ENCODE measurements at places on chromosomes 7 and 10.

DNA sequence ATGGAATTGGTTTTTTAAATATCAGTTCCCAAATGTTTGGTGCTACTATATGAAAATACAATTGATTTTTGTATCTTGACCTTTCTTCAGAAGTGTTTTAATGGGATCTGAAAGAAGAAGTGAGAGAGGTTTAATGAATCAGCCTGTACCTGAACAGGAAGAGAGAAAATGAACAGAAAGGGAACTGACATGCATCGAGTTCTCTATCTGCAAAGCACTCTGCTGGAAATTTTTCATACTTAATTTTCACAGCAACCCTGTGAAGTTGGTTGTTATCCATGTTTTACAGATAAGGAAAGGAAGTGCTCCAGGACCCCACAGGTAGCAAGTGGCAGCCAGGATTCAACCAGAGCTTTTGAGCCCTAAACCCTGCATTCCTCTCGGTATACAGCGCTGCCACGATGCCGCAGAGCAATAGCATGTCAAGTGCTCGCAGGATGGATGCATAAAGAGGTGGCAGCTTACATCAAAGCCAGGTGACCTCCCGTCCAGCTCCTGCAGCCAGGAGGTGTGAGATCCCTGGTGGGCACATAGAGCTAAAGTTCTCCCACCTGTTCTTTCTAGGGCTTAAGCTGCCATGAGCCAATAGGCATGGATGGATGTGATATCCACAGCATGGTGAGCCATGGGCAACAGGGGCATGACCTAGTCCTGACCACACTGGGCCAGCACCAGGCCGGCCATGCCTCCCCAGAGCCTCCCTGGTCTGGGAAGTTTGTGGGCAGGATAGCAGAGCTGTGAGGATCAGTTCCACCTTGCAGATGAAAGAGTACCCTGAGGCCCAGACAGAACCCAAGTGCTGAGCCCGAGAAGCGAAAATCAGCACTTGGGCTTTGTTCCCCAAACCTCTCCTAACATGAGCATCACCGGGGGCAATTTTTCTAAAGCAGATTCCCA lies 57.2 kb downstream of the CALML3 start:
- no peak for DNase-seq

DNA sequence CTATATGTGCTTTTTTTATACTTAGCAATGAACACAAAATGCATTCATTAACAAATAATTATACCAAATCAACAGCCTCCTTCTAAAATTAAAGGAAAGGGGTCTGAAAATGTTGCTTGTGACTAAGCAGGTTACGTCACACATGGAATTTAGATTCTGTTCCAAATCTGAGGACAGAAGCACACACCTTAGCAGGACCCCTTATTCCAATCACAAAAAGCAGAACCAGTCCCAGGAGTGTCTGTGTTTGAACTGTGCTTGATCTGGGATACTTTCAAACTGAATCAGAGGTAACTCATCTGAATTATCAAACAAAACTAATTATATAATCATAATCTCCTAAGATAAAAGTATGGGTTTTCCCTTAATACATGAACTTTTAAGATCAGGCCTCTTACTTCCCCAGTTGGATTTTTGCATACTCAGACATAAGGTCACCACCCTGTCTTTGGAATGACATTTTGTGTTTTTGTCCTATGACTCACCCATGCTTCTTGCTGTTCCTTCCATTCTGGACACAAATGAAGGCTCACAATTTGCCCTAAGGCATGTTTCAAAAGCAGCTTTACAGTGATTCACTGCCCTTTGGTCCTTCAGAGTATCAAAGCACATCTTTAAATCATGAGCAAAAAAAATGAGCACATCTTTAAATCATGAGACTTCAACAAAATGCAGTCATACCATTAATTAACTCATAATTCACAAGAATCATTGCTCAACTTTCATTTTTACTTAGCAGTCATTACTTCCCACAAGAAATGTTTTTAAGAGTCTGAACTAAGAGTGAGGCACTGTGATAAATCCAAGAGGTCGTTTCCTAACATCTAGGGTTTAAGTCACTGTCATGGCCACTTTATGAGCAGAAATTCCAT lies 35.5 kb downstream of the SEMA3C start:
- no peak for DNase-seq

DNA sequence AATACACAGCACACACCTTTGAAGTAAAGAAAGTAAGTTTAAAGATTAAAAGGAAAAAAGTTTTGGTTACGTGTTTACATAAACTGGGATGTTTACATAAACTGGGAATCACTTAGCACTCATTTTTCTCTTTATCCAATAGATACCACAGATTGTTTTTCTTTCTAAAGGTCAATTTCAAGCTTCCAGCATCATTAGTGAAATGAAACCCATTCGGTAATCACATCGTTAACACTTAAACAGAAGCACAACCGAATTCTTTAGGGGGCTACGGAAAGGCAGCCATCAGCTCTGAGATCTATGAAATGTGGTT lies 1.1 kb downstream of the ODAD2 start:
- no peak for DNase-seq

DNA sequence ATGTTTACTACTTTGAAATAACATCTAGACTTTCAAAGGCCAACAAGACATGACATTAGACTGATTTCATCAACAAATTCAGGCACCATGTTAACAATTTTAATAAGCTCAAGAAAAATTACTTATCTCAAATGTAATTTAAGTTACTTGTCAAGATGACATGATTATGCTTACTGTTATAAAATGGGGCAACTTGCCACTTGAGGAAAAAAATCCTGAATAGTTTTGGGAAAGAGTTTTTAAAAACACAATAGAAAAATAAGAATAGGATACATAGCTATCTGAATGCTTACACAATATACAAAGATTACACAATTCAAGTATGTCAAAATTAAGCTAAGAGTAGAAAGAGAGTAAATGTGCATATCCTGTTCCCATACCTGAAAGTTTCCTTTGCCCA lies 85.4 kb downstream of the RNF32 start:
- no peak for DNase-seq

DNA sequence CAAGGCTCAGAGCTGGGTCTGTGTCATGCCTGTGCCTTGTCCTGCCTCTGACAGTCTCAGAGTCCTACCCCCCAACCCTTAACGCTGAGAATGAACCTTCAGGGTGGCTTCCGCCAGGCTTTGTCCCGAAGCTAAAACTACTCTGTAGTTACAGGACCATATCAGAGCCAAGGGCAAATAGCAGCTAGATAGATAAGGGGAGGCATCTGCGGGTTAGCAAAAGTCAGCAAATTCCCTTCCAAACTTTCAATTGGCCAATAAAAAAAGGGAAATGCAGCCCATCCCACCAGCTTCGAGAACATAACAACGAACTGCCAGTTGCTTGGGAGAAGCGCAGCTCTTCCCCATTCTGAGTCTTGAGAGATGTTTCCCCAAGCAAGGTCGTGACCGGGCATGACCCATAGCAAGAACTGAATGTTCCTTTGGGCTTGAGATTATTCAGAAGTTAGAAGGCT lies 17.7 kb downstream of the CCL24 start:
- no peak for DNase-seq

DNA sequence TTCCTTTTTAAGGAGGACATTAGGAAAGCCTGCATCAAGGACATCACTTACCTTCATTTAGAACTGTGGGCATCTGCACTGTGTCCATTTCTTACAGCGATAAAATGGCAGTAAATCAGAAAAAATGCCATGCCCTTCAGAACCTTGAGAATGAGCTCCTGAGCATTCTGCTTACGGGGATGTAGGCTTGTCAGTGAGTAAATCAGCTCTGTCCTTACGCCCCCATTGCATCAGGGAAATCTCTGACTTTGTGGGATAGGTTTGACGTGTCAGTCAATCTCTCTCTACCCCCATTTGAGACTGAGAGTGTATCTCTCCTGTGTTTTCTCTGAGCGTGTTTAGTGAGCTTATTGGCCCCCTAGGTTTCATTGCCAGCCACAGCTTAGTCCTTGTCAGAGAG lies 837.1 kb downstream of the LRMDA start:
- no peak for DNase-seq

GRCh38 chr10:87925570-87925969 lies 62.1 kb downstream of the PTEN start:
- peak; percentile 92 for DNase-seq

DNA sequence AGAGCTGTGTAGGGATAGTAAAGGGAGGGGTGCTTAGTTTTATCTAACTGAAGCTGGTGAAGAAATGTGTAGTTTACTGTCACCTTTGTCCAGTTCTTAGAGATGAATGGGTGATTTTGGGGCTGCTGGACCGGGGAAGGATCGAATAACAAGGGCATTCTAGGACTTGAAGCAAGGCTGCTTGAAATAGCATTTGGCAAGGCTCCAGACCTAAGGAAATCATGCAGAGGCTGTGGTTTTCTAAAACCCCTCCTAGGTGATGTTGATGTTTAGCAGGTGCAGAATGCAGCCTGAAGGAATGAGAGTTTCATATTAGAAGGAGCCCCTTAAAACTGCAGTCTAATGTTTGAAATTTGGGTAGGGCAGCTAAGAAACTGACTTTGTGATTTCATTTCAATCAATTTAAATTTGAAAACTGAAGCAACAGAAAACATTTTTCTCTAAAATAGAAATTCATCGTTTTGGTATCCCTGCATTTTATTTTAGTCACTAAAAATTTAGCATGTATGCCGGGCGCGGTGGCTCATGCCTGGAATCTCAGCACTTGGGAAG lies 68.5 kb downstream of the TET1 start:
- no peak for DNase-seq
